ENCODE measurements at places on chromosomes 5 and 9.

- no peak for DNase-seq
Measured at GRCh38 chr5:138809391-138809790, 56.2 kb downstream of the CTNNA1 start.

- no peak for DNase-seq
Measured at GRCh38 chr5:171633776-171634470, 151.7 kb upstream of the SMIM23 start.

DNA sequence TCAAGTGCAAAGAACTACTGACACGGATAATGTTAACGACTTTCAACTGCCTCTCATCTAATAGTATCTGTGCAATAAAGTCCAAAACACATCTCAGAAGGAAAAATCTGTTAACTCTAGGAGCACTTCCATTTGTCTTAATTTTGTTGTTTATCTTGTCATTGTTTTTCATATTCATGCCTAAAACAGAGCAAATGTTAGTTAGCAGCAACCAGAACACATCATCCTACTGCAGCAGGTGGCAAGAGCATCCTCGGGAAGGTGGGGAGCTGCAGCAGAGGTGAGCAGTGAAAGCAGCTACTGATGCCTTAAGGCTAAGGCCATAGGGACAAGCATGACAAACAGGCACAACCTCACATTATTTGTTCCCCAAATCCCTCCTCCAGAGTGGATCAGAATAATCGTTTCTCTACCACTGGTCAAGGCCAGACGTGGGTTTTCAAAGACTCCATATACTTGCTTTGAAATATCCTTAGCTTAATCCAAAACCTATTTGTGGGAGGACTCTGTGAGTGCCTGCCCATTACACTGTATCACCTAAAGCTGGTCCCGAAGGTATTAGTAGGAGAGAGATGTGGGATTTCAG lies 1.0 kb downstream of the HMGCS1 start:
- DNase-seq: no peak

DNA sequence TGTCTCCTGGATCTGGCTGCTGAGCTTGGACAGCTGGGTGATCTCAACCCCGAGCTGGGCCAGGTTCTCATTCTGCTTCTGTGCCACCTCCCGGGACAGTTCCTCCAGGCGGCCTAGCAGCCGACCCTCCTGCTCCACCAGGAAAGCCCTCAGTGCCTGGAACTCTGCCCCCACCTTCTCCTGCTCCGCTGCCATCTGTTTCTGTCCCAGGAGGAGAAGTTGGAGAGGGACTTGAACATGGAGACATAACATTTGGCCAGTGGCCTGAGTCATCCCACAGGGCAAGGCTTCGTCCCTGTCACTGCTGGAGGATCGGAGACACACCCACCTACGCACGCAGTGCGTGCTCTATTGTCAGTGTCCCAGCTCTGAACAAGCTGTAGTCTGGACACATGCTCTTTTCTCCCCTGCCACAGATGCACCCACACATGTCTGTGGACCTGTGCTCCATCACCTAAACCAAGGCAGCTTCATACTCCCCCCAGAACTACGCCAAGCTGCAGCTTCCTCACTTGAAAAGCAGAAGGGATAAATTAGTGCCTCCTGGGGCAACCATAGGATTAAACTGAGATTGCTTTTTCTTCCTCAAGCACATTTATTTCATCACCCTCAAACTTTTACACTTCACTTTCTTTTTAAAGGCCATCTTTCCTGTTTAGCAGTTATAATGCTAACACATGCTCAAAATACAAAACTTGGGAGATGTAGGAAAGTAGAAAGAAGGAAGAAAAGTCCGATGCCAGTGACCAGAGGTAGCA lies 4.9 kb downstream of the TRIM7 start:
- no peak for DNase-seq

DNA sequence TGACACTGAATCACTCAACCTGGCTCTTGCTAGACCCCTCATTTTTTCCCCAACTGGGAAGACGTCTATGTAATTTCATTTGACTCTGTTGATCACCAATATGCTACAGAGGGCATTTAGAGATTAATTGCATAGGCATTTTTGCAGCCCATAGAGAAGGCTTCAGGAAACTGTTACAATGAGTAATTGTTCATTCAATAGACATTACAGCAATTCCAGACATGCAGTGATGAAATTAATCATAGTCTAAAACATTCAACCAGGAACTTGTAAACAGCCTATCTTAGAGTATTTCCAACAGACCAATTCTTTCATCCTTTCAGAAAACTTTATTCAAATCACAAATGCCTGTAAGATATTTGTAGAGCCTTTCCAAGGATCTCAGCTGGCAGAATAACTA lies 122.3 kb downstream of the MARCHF11 start:
- no peak for DNase-seq

DNA sequence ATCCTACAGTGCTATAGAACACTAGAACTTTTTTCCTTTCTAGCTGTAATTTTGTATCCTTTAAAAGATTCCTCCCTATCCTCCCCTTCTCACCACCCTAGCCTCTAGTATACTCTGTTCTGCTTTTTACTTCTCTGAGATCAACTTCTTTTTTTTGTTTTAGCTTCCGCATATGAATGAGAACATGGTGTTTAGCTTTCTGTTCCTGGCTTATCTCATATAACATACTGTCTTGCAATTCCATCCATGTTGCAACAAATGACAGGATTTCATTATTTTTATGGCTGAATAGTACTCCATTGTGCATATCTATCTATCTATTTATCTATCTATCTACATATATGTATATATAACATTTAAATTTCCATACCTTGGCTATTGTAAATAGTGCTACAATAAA lies 126.0 kb upstream of the MAN2A1 start:
- no peak for DNase-seq
